NK-92 treated with Interleukin-12 subunit alpha and Interleukin-12 subunit beta, amount 100 ng/mL, for 24 hours (cell line): ENCODE measurements at places on chromosomes 11 and 22.

- DNase-seq, result no peak
Measured at GRCh38 chr11:131712897-131713296, 342.5 kb downstream of the NTM start.

GRCh38 chr11:17098038-17098437, 20.6 kb upstream of the RPS13 start:
- no peak for DNase-seq

DNA sequence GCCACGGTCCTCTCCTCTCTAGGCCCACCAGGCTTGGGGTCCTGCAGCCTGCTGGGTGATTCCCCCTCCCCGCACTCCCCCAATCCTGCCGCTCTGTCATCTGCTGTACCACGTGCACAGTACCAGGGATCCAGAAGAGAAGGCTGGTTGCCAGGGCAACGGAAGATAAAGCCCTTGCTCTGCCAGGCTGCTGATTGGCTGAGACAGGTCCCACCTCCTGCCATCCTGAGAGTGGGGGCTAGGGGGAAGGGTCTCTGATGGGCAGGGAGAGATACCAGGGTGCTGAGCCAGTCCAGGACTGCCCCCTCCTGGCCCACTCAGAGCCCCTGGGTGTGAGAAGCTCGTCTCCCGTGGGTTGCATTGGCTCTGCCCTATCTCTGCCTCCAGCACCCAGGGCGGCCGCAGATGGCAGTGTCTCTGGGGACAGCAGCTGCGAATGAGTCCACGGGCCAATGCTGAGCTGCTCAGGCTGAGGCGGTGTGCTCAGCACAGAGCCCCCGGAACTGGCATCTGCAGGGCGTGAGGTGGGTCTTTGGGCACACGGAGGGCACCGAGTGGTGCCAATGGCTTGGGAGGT, at the start of gene SMIM45:
SMIM45 (plus strand) TSS at position 253 of the 577 bp plus-strand sequence.
- no peak for DNase-seq

DNA sequence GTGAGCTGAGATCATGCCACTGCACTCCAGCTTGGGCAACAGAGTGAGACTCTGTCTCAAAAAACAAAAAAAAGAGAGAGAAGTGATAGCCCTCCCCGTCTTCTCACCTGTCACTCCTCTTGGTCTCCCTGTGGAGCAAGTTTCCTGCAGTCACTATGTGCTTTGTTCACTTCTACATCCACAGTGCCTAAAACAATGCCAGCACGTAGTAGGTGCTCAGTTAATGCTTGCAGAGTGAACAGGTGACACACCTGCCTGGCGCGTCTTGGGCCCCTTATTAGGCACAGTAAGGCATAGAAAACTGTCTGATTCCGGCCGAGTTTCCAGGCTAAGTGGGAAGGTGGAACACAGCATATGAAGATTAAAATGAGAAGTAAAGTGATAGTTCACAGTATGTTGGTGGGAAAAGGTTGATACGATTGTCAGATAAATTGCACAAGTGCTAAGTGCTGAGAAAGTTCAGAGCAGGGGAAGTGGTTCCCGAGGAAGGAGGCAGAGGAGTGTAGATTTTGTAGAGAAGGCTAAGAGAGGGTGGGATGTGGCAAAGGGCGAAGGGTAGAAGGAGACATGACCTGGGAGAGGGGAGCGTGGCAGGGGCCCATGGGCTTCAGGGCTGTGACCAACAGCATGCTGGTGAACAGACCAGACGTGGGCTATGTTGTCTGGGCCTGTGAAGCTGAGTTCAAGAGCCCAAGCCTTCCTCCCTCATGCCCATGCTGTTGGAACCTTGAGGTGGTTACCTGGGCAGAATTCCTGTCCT, 41.9 kb downstream of the BCR start:
- DNase-seq, result no peak

DNA sequence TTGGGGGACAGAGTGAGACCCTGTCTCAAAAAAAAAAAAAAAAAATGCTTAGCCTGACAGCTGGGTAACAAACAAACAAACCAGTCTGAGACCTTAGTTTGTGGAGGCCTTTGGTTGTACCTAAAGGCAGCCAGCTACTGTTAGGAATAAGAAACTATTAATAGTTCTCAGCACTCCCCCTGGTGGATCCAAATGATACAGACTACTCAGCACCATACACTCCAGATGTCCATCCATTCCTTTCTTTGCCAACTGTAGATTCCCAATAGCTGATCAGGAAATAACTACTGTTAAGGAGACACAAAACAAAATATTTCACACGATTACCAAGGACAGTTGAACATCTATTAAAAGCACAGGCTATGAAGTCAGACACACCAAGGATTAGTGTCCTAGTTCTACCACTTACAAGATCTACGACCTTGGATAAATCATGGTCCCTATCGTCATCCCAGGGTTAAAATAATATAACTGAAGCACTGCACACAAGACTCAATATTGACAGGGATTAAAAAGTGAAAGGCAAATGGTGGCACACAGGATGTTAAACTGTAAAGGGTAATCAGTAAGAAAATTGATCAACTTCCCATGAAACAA, 17.2 kb downstream of the CLDN25 start:
- DNase-seq, result no peak

DNA sequence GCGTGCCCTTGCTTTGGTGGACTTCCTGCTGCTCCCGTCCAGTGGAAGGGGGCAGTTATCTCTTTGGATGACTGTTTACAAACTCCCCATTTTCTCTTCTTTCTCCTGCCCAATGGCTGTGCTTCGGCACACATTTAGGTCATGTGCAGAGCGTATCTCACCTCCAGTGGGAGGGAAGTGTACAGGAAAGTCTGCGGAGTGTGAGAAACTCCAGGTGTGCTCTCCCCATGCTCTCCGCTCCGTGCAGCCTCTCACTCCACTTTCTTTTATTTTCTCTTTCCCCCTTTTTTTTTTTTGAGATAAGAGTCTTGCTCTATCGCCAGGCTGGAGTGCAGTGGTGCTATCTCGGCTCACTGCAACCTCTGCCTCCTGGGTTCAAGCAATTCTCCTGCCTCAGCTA, 11.9 kb upstream of the TEF start:
- DNase-seq, result no peak

- no peak for DNase-seq
Measured at GRCh38 chr11:67289651-67290479, 762 bp downstream of the ANKRD13D start.

DNA sequence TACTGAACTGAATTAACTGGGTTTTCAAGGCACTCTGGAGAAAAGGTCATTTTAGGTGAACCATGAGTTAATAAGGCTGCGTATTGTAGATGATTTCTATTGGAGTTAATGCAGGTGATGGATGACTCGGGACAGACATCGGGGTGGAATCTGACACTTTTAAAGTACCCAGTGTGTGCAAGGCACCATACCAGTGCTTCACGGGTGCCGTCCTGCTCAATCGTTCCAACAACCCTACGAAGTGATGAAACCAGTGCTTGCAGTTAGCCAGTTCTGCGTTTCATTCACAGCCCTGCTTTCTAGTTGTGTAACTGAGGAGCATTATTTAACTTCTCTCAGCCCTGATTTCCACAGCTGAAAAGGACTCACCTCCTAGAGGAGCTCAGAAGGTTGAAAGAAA, 216.5 kb downstream of the BARX2 start:
- no peak for DNase-seq

GRCh38 chr11:47220401-47220821, 5.6 kb downstream of the DDB2 start:
- no peak for DNase-seq
